ENCODE measurements at places on chromosomes 12 and 14. TPM values are rescaled to one million over a fixed set of nuclear protein-coding genes. Genes with fewer than 3 reads are reported as not detected.
A peak's percentile ranks its signal among the peaks of the same experiment; 100 is the strongest.

The ATP5F1B gene
- total RNA-seq, result 385 TPM

- peak; percentile 18 for DNase-seq
These were observed 515.3 kb downstream of the SLC6A15 start for GRCh38 chr12:84397263-84397662.

The KRT5 gene
- total RNA-seq, result not detected

- peak; percentile 79 for DNase-seq
These were observed 59.2 kb upstream of the TSPAN8 start for GRCh38 chr12:71216725-71217579.
